Stimulated activated CD4-positive, alpha-beta T cell treated with anti-CD3 and anti-CD28 coated beads, Interleukin-4, amount 100 ng/mL, for 1 hour (primary cell): ENCODE measurements at places on chromosomes 16 and 17.

GRCh38 chr17:34997355-34997862 is 17.1 kb downstream of the LIG3 start:
- no peak for DNase-seq

- DNase-seq: no peak
Measured at GRCh38 chr16:9249534-9249933, 158.1 kb downstream of the HAPSTR1 start.

- DNase-seq: no peak
Measured at GRCh38 chr17:45170931-45171337, 9.3 kb downstream of the HEXIM2 start.

- DNase-seq: no peak
Measured at GRCh38 chr17:61189968-61190367, 209.7 kb upstream of the TBX2 start.

- no peak for DNase-seq
Measured at GRCh38 chr16:86363836-86364618, 146.3 kb upstream of the FOXF1 start.

- DNase-seq: no peak
Measured at GRCh38 chr16:69371564-69371963, 14.2 kb downstream of the TERF2 start.

GRCh38 chr16:16817196-16817595 is 438.3 kb downstream of the NPIPA7 start:
- no peak for DNase-seq

- no peak for DNase-seq
Measured at GRCh38 chr17:73971127-73971526, 232.4 kb upstream of the RPL38 start.

- DNase-seq: no peak
Measured at GRCh38 chr17:76051561-76051960, 20.8 kb downstream of the SRP68 start.

DNA sequence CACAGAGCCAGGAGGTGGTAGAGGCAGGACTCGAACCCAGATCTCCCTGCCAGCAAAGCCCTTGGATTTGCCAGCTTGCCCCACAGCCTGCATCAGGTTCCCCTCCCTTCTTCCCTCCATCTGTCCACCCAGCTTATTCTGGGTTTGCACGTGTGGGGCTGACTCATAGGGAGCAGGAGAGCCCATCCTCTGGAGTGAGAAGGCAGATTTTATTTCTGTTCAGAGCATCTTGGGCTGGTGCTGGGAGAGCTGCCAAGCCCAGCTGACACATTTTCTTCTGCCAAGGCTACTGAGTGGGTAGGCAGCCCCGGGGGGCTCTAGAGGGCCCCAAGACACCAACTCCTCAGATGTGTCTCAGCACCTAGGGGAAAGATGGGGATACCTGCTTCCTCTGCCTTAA is 106.3 kb upstream of the CRHR1 start:
- DNase-seq: no peak

- DNase-seq: no peak
Measured at GRCh38 chr16:23960081-23960885, 124.5 kb downstream of the PRKCB start.

DNA sequence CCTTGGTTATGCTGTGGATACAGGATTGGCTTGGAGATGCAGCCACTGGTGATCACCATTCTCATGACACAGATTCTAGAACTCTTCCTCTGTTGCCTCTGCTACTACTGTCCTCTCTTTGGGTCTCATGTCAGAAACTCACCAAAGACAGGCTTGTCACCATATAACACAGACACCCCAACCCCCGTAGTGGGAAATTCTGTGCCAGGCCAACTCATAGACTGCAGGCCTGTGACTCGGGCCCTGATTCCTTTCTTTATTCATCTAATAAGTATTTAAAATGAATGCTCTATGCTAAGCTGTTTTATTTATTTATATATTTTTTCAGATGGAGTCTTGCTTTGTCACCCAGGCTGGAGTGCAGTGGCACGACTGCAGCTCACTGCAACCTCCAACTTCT is 9.5 kb downstream of the CYB5D2 start:
- DNase-seq: no peak

DNA sequence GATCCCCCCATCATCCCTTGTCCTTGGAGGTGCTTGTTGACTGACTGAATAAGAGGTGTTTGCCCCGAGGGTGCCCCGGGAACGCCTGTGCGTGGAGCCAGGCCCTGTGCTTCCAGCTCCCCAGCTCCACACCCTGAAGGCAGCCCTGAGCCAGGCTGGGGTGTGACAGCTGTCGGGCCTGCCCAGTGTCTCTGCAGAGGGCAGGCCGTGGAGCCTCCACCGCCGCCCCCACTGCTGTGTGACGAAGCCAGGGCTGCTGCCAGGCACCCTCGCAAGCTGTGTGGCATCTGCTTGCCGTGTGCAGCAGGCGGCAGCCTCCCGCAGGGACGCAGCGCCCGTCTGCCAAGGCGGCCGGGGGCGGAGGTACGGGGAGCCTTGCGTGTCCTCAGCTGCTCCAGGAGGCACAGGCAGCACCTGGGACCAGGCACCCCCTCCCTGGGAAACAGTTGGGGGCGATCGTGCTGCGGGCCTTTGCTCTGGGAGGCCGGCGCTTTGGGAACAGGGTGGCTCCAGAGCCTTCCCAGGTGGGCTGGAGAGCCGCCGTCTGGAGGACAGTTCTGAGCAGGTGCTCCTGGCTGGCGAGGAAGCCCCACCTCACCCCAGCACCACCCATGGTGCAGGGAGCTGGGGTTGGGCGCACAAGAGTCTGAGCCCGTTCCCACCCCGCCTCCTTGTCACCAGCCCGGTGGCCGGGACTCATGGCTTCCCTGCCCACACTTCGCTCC is 26.6 kb downstream of the GSE1 start:
- DNase-seq: no peak

DNA sequence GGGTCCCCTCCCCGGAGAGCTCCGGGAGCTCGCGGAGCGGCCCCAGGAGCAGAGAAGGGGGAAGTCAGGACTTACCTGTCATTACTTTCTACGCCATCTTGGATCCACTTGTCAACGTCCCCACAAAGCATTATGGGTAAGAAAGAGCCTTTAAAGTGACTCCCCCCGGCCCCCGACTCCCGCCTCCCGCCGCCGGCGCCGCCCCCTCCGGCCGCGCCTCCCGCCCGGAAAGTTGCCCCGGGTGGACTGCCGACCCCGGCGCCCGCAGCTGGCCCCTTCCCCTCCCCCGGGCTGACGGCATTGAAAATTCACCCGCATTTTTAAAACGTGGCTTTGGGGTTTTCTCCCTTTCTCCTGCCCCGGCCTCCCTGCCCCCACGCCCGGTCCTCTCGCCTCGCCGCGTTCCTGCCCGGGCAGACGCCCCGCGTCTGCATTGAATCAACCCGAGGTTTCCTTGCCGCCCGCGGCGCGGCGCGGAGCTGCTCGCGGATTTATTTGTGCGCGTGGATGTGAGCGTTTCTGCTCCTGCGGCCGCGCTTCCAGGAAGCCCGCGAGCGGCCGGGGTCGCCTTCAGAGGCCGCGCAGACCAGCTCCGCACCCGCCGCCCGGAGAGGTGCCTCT is at the start of gene HELZ:
HELZ (minus strand) TSS at position 124 of the 621 bp plus-strand sequence. CDS start 26,392 bp downstream, outside the sequence.
- peak; percentile 73 for DNase-seq

DNA sequence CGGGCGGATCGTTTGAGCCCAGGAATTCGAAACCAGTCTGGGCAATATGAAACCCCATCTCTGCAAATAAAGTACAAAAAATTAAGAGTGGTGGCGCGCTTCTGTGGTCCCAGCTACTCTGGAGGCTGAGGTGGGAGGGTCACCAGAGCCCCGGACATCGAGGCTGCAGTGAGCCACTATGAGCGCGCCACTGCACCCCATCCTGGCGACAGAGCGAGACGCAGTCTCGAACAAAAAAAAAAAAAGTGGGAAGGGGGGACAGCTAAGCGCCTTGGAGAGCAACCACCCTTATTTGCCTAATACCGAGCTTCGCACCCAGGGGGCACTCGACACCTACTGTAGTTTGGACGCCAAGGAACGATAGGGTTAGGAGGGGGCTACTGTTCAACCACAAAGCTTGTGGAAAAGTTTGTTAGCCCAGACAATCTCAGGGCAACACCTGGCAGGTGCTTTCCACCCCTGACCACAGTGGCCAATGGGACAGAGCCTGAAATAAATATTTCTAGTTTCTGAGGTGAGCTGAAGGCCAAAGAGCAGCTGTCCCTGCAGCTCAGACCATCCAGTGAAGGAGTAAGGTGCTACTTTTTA is 847 bp upstream of the PSMC3IP start:
- DNase-seq: peak; percentile 78

GRCh38 chr17:10716218-10716617 is 13.6 kb downstream of the TMEM220 start:
- DNase-seq: no peak

DNA sequence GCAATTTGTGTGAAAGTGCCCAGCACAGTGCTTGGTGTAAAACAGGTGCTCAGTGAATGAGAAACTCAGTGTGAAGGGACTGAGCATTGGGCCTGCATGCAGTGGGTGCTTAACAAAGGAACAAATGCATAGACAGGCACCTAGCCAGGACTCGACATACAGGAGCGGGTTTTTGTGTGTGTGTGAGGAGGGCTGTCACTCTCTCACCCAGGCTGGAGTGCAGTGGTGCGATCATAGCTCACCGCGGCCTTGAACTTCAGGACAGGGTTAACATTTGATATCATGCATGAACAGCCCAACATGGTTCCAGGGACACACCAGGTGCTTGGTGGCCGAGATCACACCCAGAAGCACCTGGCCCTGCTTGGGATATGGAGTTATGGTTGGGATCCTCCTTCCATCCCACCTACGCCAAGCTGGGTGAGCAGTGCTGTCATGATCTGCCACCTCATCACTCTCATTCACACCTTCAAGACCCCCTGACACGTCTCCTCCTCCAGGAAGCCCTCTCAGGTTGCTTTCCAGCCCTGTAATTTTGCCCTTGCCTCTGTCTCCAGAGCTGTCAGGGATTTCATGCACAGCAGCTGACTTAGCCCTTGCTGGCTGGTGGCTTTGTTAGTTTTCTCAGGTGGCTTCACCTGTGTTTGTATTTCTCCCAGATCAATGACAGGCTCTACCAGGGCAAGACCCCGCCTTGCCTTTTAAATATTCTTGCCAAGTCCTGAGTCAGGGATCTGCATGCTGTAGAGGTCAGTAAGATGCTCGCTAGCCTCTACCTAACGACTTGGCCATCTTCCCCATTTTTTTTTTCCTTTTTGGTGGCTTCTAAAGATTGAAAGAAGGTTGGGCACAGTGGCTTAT is 66.4 kb downstream of the OR1D5 start:
- no peak for DNase-seq

- no peak for DNase-seq
Measured at GRCh38 chr17:5644065-5644464, 59.8 kb upstream of the NLRP1 start.

GRCh38 chr17:50088952-50089825 is 6.0 kb upstream of the PDK2 start:
- no peak for DNase-seq

GRCh38 chr16:14499110-14499509 is 130.9 kb downstream of the PARN start:
- no peak for DNase-seq

DNA sequence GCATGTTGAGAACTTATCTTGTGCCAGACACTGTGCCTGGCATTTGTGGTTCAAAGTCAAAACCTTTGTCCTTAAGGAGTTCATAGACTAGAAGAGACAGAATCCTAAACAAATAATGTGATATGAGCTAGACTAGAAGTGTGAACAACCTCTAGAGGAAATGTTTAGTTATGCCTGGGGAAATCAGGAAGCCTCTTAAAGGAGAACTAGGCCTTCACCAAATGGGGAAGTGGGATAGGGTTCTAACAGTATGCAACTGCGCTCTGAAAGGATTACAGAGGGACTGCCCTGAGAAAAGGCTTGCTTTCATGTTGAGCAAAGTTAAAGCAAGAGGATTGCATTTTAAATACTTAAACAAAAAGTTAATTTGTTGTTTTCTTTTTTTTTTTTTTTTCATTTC is 4.9 kb downstream of the RUNDC1 start:
- DNase-seq: no peak

GRCh38 chr17:82396601-82397435 is 21.3 kb upstream of the HEXD start:
- DNase-seq: no peak

- no peak for DNase-seq
Measured at GRCh38 chr16:85989863-85990643, 91.1 kb downstream of the IRF8 start.

- no peak for DNase-seq
Measured at GRCh38 chr17:78991906-78992532, 12.3 kb upstream of the LGALS3BP start.

GRCh38 chr16:67723911-67724305 is 4.8 kb upstream of the GFOD2 start:
- DNase-seq: no peak

DNA sequence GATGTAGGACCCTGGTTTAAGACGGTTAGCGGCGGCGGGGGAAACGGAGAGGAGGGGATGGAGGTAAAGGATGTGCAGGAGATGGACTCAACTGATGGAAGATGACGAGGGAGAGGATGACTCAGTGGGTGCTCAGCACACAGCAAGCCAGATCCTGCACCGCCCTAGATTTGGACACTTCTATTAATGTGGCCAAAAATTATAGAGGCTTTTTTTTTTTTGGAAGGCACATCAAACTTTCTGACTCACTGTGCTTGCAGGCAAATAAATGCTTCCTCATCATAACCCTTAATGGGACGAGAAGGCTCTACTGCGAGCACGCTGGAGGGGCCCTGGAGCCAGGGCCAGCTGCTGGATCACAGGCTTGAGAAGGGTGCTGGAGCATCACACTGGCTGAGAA is 36.0 kb downstream of the RTN4RL1 start:
- DNase-seq: no peak

DNA sequence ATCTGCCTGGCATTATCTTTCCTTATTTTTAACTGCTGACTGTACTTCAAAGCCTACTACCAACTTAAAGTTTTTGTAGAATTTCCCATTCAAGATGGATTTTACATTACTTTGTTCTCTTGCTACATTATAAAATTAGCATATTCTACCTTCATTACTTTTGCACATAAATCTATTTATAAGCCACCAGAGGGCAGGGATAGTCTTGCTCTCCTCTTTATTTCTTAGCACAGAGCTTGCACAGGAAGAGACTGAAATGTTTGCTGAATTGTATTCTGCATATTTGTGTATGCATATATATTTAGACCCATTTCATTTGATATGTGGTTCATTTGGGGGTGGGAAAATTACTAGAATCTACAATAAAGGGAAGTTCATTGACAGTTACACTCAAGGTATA is 108.0 kb downstream of the SKAP1 start:
- DNase-seq: no peak

- DNase-seq: no peak
Measured at GRCh38 chr17:39812466-39812865, 51.6 kb downstream of the IKZF3 start.

- DNase-seq: no peak
Measured at GRCh38 chr16:83245061-83245460, 562.7 kb upstream of the HSBP1 start.

DNA sequence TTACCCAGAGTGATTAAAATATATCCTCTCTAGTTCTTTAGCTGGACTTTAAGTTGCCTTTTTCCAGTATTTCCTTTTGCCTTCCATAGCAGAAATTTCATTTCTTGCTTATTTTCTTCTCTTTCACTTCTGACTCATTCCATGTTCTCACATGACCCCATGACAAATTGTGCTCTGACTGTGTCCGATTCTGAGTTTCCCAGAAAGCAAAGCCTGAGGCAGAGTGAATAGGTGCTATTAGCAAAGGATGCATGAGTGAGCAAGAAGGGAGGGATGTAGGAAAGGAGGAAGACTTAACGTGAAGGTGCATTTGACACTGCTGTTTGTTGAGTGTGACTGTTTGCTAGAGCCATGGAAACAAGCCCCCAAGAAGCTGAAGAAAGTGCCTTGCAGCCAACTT is 82.6 kb upstream of the CNTNAP4 start:
- no peak for DNase-seq
